GM20000 (cell line): ENCODE measurements at places on chromosomes 1 and 21.
A peak's percentile ranks its signal among the peaks of the same experiment; 100 is the strongest.

DNA sequence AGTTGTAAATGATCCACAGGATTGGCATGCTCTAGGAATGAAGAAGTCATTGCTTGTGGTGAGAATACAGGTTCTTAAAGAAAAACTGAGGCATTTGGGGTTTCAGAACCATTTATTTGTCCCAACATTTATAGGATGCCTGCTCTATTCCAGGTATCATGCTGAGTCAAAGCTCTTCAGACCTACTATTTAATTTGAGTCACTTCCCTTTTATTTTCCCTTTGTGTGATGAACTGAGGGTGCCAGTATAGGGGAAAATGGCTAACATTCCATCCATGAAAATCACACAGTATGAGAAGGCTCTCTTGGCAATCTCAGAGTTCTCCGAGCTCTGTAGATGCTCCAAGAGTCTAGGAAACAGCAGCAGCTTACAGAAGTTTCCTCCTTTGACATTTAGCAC, 110.4 kb downstream of the RNF220 start:
- DNase-seq, result no peak

DNA sequence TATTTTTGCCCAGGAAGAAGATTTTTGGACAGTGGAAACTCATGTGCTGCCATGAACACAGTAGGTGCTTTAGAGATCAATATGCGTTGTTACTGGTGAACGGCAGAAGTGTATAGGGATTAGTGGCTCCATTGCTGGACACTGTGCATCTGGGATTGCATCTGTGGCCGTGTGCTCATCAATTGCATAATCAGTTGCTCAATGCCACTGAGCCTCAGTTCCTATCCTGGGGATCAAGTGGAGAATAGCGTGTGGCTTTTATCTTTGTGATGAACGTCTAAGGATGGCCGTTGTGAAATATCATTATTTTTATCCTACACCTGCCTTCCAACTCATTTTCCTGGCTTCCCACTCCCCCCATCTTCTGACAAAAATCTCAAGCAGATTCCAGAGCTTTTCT, 5.4 kb downstream of the TNN start:
- DNase-seq, result no peak

- DNase-seq, result no peak
Measured at GRCh38 chr1:209577346-209577745, 6.2 kb upstream of the CAMK1G start.

- peak; percentile 97 for DNase-seq
Measured at GRCh38 chr1:2525920-2526823, at the start of gene PANK4. Gene PANK4 (minus strand): TSS chr1:2526596. CDS start chr1:2526587, 9 bp downstream.

DNA sequence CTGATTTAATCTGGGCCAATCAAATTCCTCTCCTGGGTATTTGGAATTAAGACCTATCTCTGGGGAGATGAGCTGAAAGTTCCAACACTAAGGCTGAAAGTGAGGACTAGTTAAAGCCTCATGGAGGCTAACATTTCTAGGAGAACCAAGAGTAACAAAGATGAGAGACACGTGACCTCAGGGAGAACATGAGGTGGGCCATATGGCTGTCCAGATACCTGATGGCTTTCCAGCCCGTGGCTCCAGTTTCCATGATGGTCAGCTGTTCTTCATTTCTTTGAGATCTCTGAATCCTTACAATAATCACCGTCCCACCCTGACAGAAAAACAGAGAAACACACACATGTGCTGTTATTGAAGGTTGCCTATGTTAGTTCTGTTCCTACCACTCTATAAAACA, 66.1 kb downstream of the LEPR start:
- no peak for DNase-seq

GRCh38 chr1:208557046-208557722, 313.0 kb upstream of the PLXNA2 start:
- DNase-seq, result no peak

DNA sequence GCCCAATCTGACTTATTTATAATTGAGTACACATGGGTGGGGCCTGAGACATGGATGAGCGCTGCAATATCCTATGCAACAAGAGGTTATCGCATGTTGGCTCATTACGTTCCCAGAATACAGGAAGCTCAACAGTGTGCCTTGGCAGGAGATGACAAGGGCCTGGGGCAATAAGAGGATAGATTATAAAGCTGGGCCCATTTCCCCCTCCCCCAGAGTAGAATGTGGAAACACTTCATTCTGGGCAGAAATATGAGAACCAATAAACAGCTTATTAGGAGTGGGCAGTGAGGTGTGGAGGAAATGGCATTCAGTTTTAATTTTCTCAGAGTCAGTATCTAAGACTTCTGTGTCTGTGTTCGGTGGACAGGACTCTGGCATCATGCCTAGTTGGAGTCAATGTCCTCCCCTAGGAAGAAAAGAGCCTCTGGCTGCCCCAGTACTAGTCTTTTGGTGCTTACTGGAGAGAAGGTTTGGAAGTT, 92.8 kb downstream of the PIK3R3 start:
- no peak for DNase-seq

- DNase-seq, result no peak
Measured at GRCh38 chr1:1198423-1199140, 7.8 kb downstream of the TNFRSF18 start.

- DNase-seq, result no peak
Measured at GRCh38 chr1:213864091-213864490, 123.7 kb upstream of the PROX1 start.

GRCh38 chr1:104671684-104672353, 922.1 kb downstream of the AMY1C start:
- DNase-seq, result no peak

- DNase-seq, result no peak
Measured at GRCh38 chr1:92458146-92458545, 28.6 kb downstream of the GFI1 start.

GRCh38 chr1:53276153-53276901, 38.0 kb upstream of the MAGOH start:
- no peak for DNase-seq

- DNase-seq, result peak; percentile 60
Measured at GRCh38 chr1:224922404-224923164, 6.9 kb upstream of the DNAH14 start.

DNA sequence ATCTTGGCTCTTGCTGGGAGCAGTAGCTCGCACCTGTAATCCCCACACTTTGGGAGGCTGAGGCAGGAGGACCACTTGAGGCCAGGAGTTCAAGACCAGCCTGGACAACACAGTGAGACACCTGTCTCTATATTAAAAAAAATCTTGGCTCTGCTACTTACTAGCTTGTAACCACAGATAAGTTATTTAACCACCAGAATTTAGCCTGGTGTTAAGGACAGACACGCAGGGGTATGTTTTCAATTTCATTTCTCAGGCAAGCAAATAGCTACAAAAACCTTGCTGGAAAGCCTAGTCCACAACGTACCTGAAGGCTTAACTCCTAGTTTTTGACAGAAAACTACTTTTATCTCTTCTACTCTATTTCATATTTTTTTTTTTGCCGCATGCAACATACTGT, 24.8 kb upstream of the GFI1 start:
- no peak for DNase-seq

GRCh38 chr1:182189535-182190066, 128.1 kb upstream of the ZNF648 start:
- DNase-seq, result no peak

GRCh38 chr1:93556291-93556690, 108.4 kb downstream of the FNBP1L start:
- no peak for DNase-seq
